NCI-H460 (cell line): ENCODE measurements at places on chromosomes 7 and 10.
A peak's percentile ranks its signal among the peaks of the same experiment; 100 is the strongest.

DNA sequence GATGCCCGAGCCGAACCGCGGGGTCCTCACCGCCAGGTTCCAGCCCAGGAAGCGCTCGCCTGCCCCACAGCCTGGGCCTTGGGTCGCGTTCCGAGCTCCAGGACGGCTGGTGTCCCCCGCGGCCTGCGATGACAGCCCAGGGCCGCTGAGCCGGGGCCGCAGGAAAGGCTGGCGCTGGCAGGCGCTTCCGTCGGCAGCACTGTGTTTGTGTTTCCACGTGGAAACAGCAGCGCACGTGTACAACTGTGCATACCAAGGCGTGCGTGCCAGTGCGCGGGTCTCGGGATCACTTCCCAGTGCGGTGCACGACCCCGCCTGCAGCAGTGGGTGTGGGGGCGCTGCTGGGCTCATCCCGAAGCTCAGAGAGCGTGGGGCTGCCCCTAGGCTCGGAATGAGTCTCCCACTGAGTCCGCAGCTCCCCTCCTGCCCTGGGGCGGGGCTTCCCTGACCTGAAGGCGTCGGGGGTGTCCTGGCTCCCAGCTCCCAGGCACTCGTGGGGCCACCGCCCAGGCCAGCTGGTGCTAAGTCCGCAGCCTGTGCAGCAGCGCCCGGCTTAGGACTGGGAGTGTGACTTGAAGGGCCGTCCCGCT, 17.2 kb downstream of the AP5Z1 start:
- no peak for DNase-seq

DNA sequence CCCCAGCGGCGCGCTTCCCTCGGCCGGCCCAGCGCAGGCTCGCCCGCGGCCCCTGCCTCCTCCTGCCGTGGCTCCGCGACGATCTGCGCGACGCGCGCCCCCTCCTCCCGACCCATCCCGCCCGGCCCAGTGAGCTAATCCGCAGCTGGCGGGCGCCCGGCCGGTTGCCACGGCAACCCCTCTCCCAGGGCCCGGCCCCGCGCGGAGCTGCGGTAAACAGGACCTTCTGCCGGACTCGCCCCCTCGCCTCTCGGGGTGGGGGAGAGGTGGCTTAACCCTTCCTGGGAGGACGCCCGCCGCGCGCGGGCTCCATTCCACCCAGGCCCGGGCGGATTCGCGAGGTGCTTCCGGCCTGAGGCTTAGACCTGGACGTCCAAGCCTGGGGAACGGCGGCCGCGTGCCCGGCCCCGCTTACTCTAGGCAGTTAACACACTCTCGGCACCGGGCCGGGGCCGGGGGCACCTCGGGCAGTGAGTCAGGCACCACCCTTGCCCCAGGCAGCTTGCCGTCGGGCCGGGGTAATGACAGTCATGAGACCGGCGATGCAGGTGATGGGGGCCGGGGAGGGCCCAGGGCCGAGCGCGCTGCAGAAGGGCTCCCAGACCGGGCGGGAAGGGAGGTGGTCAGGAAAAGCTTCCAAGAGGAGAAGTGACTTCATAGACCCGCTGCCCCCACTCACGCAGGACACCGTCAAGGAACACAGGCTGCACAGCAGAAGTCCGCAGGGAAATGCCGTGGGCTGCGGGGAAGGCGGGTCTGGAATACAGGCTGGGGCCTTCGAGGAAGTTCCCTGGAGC, at the start of gene DENND2A:
Gene DENND2A, minus strand, starts transcription at position 87 of the 797 bp plus-strand sequence. CDS start 38,416 bp downstream, outside the sequence.
- DNase-seq, result no peak

GRCh38 chr10:125772864-125773180, 2.8 kb downstream of the MMP21 start:
- no peak for DNase-seq

DNA sequence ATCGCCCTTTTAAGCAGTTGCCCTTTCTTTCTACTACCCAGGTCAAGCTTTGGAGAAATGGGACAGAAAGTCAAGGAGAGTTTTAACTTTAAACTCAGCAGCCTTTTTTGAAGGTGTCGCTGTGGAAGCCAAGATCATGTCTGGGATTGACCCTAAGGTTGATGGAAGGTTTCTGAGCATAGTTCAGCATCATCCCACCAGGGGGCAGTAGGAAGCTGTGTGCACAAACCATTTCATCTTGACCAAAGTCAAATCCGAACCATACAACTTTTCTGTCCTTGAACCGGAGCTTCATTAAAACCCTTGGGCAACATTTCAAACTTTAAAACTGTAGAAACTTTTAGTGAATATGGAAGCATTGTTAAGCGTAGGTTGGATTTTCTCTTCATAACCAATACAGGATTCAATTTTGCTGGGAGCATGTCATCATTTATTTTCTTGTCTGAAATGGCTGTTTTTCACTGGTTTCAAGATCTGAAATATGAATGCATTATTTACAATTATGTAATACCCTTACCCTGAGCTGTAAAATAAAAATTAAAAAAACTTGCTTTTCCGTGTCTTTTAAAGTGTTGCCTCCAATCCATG, 214.4 kb upstream of the KIAA1217 start:
- DNase-seq, result peak; percentile 21

DNA sequence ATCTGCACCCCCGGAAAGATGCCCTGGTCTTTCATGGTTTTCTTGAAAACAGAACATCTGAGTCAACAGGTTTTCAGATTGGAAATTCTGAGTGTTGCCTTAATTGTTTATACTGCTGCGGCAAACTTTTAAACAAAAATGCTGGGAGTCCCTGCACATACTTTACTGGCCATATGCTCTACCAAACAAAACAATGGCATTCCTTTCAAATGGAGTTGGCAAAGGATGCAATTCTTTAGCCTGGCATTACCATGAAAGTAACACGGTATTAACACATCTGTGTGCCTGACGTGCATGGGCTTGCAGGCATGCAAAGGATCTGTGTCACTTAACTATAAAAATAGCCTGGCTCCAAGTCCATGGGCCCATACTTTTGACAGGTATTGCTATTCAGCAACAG, 4.2 kb downstream of the INHBA start:
- no peak for DNase-seq

DNA sequence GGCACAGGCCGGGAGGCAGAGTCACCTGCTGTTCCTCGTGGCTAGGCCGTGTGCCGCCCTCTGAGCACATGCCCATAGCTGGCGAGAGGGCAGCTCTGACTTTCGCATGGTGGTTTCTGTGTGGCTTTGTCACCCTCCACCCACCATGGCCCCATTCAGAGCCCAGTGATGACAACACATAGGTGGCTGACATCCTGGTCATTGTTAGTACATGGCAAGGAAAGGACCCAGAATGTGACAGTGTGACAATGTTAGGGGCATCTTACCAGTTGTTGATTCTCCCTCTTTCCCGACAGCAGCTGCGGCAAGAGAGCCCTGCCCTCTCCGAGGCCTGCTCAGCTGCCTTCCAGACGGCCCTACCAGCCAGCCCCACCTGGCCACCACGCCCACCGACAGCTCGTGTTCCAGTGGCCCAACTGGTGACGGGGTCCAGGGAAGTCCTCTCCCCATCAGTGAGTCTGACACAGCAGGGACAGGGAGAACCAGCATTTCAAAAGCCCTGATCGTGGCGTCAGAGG, 52.2 kb downstream of the ZNF467 start:
- no peak for DNase-seq

GRCh38 chr7:56188376-56188775, 72.2 kb upstream of the NUPR2 start:
- no peak for DNase-seq

DNA sequence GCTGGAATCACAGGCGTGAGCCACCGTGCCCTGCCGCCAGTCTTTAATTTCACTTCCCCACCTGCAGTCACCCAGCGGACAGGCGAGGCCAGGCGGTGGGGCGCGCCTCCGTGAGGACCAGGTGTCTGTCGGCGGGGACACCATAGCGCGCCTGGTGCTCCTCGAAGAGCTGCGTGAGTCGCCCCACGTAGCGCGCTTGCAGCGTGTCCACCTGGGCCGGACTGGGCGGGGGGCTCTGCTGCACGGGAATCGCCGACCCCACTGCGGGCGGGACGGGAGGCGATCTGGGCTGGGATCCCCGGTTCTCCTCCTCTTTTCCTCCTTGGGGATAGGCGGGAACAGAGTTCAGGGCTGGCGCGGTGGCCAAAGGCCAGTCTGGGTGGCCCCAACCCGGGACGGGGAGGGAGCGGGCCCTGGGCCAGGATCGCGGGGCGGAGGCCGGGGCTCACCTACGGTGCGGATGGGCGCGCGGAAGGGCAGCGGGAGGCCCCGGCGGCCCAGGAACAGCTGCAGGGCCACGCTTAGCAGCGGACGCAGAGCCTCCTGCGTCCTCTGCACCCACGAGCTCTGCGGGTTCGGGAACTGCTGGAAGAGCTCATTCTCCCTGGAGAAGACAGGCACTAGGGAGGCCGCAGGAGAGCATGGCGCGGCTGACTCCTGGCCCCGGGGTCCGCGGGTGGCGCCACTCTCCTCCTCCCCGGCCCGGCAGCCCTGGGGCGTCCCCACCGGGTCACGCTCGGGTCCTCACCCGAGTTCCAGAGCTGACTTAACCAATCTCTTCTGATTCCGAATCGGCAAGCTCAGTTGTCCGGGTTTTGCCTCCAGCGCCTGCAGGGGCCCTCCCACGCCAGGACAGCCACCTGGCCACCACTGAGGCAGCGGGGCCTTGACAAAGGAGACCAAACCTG, 1.1 kb upstream of the MOGAT3 start:
- DNase-seq, result no peak

DNA sequence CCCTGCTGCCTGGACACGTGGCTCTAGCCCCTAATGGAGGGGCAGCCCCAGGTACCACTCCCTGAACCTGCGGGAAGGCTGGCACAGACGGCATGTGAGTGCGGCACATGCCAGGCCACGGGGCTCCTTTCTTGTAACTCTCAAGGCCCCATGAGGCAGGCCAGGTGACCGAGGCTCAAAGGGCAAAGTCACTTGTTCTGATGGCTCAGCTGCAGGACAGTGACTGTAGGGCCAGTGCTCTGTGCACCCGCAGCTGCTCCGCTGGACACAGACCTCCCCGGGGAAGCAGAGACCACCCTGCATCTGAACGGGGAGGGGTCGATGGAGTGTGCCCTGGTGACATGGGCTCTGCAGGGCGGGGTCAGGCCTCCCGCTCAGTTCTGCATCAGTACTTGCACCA, 55.3 kb downstream of the PTPRE start:
- DNase-seq, result no peak

DNA sequence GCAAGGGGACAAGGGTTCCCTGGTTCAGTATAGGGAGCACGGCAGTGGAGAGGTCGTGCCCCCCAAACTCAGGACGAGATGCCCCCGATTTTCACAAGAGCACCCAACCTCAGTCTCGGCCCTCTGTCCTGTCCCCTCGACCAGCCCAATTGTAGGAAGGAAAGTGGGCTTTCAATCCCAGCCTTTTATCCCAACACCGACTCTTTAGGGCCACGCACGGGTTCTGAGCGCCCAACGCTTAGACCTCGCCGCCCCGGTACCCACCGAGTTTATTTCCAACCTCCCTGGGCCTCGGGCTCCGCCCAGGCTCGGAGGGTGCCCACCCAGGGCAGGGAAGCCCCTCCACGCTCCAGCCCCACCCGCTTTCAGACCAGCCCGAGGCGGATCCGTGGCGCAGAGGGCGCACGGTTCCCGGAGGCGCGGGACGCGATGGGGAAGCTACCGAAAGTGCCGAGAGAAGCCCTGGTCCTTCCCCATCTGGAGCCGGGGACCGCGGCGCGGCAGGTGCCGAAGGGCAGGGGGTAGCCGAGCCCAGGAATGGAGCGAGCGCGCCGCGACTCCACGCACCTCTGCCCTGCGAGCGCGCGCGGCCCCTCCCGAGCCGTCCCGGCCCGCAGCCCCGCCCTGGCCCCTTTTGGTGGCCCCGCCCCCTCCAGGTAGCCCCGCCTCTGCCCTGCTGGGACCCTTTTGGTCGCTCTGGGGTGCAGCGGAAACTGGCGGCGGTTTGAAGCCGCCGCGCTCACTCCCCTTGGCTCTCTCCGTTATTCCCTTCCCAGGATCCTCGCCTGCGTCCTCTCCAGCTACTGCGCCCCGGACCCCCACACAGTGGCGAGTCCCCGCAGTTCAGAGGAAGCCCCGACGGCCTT, 20.4 kb downstream of the GRID2IP start:
- no peak for DNase-seq

DNA sequence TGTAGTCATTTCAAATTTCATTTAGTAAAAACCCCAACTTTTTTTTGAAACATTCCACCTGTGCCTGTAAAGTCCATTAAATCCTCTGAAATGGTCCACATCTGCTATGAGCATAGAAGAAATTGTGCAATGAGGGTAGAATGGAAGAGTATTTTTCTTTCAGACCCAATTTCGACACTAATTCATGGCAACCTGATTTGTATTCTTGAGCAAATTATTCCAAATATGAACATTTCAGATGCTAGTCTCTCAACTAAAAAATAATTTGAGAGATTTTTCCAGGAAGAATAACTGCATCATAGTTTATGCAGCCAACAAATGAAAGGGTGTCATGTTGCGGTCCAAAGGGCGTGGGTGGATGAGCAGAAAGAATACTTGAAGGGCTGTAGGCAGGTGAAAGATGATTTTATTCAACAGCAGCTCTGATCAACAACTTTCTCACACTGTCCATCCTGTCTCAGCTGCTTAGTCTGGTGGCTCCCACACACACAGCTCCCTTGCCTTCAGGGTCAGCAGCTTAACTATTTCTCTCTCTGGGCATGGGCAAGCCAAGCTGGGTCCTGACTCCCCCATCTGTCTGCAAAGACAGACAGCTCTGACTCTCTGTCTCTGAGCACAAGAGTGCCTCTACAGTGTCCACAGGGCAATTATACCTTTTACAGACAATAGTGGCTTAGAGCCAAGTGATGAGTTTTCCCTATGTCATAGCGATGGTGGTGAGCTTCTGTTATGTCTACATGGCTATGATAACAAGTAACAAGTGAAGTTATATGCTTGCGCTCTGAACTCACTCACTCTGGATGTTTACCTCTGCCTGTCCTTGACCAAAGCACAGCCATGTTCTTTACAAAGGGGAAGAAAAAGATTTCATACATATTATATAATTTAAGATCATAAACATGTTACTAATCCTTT, 11.5 kb downstream of the STEAP2 start:
- DNase-seq, result no peak

GRCh38 chr7:134209322-134210015, 82.3 kb downstream of the LRGUK start:
- no peak for DNase-seq

- DNase-seq, result peak; percentile 75
Observed at GRCh38 chr7:95686109-95686508, 86.2 kb upstream of the DYNC1I1 start.

GRCh38 chr7:4523873-4524272, 158.2 kb upstream of the FOXK1 start:
- DNase-seq, result no peak

- DNase-seq, result no peak
Observed at GRCh38 chr10:93113042-93113441, 39.3 kb downstream of the CYP26A1 start.

DNA sequence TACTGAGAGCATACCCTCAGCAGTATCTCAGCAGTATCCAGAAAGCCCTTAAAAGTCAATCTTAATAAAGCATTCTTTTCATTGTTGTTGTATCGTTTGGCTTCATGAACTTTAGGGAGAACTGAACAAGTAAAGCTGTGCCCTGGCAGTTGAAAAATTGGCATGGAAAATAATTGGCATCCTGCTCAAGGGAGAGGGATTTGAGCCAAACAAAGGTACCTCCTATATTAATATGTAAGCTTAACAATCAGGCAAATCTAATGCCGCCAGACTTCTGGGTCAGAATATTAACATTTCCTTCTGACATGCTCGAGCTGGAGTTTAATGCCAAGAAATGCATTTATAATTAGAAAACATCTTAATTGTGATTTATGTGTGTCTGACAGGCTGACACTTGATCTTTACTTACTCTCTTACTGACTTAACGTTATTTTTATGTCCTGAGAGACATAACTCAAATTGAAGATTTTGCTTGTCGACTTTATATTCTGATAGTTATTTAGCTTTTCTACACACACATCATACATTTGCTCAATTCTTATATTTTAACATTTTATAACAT, 42.1 kb upstream of the PCDH15 start:
- DNase-seq, result no peak

- peak; percentile 68 for DNase-seq
Observed at GRCh38 chr10:70052462-70053217, at the start of gene MACROH2A2. Gene MACROH2A2, plus strand, starts transcription at chr10:70052846. Its CDS starts 22,813 bp downstream, at chr10:70075659.

GRCh38 chr7:140752533-140752932, 56.0 kb downstream of the NDUFB2 start:
- DNase-seq, result no peak
